ENCODE measurements at places on chromosomes 2 and 18. TPM values are rescaled to one million over a fixed set of nuclear protein-coding genes. Genes with fewer than 3 reads are reported as not detected.

GRCh38 chr2:16058256-16058655 is 117.9 kb downstream of the MYCN start:
- no peaks in the 10 kb centered on the region for H3K27me3 ChIP-seq
- H3K36me3 ChIP-seq, result no peaks in the 10 kb centered on the region
- H3K4me1 ChIP-seq, result no peaks in the 10 kb centered on the region
- H3K4me3 ChIP-seq, result no peak overlapping the region
- DNase-seq, result no peak
- no peak overlapping the region for H3K27ac ChIP-seq

- H3K27me3 ChIP-seq, result no peaks in the 10 kb centered on the region
- no peak overlapping the region for H3K27ac ChIP-seq
- peaks cover 3% of the 10 kb centered on the region for H3K4me1 ChIP-seq
- DNase-seq, result no peak
These were observed 52.6 kb upstream of the NEMP2 start for GRCh38 chr2:190587106-190587505.

GTF2A1L gene
- not detected for total RNA-seq

DNA sequence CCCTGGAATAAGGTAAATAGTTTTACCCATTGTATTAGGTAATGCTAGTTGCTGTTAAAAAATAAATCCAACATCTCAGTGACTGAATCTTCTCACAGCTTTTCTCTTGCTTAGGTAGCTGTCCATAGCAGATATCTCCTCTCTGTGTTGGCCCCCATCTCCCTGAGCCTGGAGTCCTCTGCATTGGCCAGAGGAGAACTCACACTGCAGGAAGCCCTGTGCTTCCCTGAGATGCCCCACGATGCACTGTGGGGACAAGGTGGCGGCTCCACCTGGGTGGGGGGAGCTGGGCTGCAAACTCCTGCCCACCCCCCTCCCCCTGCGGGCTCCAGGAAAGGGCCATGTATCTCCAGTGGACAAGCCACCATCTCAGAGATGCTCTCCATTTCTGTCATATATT is 80.4 kb upstream of the SALL3 start:
- H3K4me3 ChIP-seq, result no peak overlapping the region
- DNase-seq, result no peak
- H3K27ac ChIP-seq, result no peak overlapping the region
- no peaks in the 10 kb centered on the region for H3K36me3 ChIP-seq
- H3K27me3 ChIP-seq, result peaks cover 4% of the 10 kb centered on the region

DNA sequence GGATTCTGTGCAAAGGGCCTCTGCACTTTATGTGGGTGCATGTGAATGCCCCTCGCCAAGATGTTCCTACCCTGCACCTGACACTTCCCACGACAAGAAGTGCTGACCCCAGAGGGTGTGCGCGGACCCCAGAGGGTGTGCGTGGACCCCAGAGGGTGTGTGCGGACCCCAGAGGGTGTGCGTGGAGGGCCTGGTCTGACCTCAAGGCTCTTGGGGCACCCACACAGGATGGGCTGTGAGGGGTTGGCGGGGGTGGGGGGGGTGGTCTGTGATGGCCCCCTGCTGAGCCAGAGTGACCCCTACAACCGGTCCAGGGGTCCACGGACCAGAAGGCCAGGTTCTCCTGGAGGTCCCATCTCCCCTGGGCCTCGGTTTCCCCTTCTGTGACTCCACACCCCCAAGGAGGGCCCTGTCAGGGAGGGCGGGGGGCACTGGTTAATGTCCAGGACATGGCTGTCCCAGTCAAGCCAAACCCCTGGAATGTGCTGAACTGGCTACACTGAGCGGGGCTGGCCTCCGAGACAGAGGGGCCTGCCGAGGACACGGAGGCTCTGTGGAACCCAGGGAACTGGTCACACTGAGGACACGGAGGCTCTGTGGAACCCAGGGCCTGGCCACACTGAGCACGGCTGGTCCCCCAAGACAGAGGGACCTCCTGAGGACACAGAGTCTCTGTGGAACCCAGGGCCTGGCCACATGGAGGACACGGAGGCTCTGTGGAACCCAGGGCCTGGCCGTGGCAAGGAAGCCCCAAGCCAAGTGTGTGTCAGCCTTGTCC is 3.1 kb downstream of the NEU4 start:
- H3K27ac ChIP-seq, result no peak overlapping the region
- no peaks in the 10 kb centered on the region for H3K27me3 ChIP-seq
- H3K4me1 ChIP-seq, result no peaks in the 10 kb centered on the region
- no peak overlapping the region for H3K4me3 ChIP-seq
- H3K36me3 ChIP-seq, result no peaks in the 10 kb centered on the region

SPOPL gene
- 8.4 TPM for total RNA-seq
